ENCODE measurements at places on chromosomes 1 and 21.
A peak's percentile ranks its signal among the peaks of the same experiment; 100 is the strongest.

DNA sequence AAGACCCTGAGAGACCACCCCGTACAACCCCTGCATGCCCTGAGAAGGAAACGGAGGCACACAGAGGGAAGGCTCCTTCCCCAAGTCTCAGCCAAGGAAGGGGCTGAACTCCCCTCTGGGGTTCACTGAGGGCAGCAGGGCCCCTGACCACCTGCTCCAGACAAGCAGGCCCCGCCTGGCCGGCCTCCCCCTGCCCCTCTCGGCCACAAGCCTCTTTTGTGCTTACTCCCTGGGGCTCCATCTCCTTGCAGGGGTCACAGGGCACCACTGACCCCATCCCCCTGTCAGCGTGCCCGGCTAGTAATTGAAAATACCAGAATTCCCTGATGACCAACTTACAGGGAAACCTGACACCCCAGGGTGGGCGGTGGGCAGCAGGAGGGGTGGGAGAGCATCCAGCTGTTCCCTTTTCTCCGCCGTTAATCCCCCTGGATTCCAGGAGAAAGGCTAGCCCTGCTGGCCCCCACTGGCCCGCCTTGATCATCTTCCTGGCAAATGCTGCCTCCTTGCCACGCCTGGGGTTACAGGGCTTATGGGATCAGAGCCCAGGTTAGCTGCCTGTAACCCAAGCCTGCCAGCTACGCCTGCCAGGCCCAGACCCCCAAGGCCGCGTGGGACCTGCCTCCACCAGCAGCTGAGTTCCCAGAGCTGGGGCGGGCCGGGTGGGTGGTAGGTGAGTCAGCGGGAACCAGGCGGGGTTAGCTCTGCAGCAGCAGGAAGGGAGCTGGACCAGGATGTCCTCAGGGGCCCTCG is 96.1 kb downstream of the LACTBL1 start:
- DNase-seq: no peak

GRCh38 chr1:211609120-211610024 is 30.4 kb upstream of the SLC30A1 start:
- DNase-seq: no peak

DNA sequence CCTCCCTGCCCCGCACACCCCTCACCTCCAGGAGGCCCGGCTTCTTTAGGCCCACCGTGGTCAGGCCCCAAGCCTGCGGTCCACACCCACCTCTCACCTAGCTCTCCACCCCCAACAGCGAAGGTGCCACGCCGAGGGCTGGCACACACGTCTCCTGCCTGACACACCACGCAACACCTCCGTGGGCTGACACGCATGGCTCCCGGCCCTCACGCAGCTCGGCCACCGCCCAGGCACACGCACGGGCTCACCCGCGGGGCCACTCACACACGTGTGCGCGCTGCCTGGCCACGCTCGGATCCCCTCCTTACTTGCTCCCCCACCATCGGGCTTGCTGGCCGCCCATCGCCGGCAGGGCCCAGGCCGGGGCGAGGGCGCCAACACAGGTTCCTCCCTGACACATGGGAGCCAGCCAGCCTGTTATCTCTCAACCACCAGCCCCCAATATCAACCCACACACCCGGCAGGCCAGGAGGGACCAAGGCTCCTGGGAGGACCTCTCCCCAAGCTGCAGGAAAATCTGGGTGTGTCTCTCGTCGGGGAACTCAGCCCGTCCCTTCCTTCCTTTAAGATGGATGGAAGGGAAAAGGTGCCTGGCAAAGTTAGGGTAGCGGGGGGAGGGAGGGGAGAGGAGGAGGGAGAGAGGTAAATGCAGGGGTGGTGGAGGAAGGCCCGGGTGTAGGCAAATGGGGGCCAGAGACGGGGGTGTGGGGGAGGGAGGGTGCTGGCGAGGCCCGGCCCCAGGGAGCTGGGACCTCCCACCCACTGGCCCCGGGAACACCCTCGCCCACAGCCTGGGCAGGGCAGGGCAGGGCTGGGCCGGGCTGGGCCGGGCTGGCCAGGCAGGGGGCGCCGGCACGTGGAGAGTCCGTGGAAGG is 546 bp downstream of the ELOVL1 start:
- peak; percentile 32 for DNase-seq

DNA sequence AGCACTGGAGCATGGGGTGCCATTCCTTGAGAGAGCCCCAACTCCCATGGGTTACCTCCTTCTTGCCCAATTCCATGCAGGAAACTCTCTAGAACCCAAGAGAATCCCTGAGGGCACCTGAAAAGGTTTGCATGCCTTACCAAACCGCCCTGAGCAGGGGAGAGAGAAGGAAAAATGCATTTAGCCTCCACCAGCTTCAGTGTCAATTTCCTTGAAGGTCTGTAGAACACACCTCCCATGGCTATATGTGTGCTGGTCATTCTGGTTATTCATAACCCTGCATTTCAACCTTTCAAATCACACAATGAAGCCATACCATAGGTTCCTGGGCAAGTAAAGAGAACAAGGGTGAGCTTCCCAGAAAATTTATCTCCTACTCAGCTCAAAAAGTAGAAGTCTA is 39.6 kb downstream of the HSD3B1 start:
- DNase-seq: no peak

GRCh38 chr1:116287341-116288200 is 85.5 kb upstream of the ATP1A1 start:
- DNase-seq: no peak

GRCh38 chr1:147167365-147167764 is 4.9 kb downstream of the PRKAB2 start:
- DNase-seq: no peak

DNA sequence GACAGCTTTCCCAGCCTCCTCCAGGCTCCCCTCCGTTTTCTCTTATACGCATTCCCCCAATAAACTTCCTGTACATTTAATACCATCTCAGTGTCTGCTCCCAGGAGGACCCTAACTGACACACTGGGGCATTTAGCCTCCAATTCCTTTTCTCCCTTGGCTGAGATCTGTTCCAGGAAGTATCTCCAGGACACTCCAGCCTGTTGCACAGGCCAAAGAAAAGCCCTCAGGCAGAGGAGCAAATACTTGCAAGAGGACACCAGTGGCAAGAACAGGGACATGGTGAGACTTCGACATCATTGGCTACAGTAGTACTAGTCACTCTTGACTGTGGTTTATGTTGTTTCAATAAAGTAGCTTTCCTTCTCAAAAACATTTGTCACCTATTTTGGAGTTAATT is 4.7 kb upstream of the SYNJ1 start:
- DNase-seq: no peak

DNA sequence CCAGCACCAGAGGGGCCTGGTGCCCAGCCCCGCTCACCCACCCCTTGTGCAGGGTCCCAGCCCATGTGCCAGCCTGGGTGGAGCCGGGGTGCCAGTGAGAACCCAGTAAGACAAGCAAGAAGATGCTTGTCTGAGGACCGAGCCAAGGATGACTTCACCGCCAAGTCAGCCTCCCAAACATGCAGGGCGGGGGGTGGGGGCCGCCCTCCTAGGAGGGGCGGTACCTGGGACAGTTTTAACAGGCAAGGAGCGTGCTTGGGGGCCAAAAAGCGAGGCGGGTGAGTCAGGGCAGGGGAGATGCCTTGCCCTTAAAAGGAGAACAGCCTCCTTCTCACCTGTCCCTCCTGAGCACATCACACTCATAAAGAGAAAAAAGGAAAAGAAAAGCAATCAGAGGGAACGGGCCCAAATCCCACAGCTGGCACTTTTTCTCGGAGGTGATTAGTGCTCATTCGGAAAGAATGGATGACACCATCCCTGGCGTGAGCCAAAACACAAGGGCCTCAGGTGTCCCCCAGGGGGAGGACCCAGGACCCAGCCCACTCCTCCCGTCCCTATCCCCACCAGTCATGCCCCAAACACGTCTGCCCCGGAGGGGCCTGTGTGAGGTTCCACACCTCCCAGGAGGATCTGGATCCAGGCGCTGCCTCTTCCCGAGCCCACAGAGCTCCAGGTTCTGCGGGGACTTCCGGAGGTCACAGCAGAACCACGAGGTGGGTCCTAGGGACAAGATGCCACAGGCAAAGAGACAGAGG is 77.6 kb upstream of the IFFO2 start:
- no peak for DNase-seq

Data from CD4-positive, alpha-beta T cell treated with Interleukin-17A for 4 hours (primary cell).